NCI-H1092 treated with DMSO at 0.1 percent for 48 hours (cell line): ENCODE measurements at places on chromosomes 4 and X.
A peak's percentile ranks its signal among the peaks of the same experiment; 100 is the strongest.

DNA sequence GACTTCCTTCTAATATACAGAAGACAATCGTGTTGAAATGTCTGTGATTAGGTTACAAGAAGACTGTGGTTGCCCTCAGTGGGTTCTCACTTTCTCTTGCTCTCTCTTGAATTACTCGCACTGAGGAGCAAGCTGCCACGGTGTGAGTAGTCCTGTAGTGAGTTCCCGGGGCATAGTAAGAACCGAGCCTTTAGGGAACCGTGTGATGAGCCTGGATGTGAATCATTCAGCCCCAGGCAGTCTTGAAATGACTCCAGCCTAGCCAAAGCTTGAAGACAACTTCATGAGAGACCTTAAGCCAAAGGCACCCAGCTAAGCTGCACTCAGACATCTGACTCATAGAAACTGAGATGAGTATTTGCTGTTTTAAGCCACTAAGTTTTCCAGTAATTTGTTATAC, 292.7 kb downstream of the SPOCK3 start:
- no peak for DNase-seq

GRCh38 chr4:7402526-7402925, 32.2 kb downstream of the PSAPL1 start:
- DNase-seq = no peak

- DNase-seq = no peak
Observed at GRCh38 chrX:153886915-153887314, 942 bp upstream of the L1CAM start.

DNA sequence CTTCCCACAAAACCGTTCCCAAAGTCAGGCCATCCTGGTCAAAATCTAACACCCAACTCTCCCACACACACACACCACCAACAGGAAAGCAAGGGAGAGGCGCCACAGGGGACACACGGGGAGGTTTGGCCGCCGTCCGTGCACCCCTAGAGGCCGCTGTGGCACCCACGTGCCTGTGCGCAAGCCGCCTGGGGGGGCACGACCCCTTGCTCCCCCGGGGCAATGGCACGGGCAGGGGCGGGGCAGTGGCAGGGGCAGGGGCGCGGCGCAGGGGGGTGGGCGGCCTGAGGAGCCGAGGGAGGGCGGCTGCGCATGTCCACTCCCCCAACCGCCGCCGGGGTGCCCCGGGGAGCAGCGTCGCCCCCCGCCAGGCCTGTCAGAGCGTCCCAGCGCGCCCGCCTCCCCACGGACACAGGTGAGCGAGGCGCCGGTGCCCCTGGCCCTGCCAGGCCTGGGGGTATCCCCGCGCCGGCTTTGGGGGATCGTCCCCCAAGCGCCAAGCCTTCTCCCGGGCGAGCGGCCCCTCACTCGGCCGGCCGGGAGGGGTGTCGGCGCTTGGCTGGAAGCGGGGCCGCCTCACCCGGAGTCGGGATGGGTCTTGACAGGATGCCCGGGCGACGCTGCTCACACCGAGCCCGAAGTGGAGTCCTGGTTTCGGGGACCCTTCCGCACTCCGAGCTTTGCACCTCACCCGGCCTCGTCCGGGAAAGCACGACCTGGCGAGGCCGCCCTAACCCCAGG, at the start of gene ERAS:
Gene ERAS (plus strand): TSS at position 379 of the 741 bp plus-strand sequence. CDS start 2,611 bp downstream, outside the sequence.
- no peak for DNase-seq

- peak; percentile 63 for DNase-seq
Observed at GRCh38 chrX:15349046-15349445, 13.7 kb upstream of the PIGA start.

GRCh38 chr4:133555671-133556070, 406.6 kb downstream of the PCDH10 start:
- DNase-seq = no peak

GRCh38 chr4:1104647-1105046, 8.7 kb downstream of the RNF212 start:
- no peak for DNase-seq

DNA sequence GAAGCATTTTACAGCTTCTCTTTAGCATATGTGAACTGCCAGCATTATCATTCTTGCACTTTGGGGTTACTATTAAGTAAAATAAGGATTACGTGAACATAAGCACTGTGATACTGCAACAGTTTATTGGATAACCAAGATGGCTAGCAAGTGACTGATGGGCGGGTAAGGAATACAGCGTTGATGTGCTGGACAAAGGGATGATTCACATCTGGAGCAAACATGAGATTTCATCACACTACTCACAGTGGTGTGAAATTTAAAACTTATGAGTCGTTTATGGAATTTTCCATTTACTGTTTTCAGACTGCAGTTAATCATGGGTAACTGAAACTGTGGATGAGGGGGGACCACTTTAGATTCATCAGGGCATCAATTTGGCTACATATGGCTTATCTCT, 16.0 kb downstream of the NBDY start:
- DNase-seq = no peak

- DNase-seq = no peak
Observed at GRCh38 chrX:45351478-45351877, 150.8 kb upstream of the DIPK2B start.

DNA sequence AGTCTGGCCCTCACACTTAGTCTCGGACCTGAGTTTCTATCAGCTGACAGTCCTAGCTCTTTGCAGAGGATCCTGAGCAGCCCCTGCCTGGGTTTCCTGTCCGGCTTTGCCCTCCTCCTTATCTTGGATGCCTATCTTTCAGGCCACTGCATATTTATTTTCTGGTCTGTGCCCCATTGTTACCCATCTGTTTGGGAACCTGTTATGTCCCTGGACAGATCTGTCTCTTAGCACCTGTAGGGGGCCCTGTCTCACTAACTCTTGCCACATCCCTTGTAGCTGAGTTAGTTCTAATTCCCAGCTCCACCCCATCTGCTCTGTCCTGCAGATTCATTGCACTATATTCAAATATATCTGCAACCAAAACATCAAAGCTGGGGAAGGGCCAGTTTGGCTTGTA, 514.9 kb upstream of the LCORL start:
- DNase-seq = no peak

DNA sequence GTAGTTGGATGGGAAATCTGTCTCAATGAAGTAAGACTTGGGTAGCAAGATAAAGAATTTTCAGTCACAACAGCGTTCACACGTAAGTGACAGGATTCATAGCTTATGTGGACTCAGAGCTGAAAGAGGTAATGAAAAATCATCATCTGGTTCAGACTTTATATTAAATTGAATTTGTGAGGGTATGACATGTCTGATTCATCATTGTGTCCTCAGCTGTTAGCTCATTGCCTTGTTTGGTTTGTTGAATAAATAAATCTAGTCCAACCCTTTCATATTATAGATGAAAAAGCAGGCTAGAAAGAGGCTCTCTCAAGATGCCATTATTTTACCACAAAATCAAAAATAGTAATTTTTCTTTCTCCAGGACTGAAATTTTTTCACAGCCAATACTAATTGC, 2.7 kb upstream of the CYSLTR1 start:
- no peak for DNase-seq

- DNase-seq = peak; percentile 33
Observed at GRCh38 chr4:127732623-127733328, 2.6 kb downstream of the SLC25A31 start.

DNA sequence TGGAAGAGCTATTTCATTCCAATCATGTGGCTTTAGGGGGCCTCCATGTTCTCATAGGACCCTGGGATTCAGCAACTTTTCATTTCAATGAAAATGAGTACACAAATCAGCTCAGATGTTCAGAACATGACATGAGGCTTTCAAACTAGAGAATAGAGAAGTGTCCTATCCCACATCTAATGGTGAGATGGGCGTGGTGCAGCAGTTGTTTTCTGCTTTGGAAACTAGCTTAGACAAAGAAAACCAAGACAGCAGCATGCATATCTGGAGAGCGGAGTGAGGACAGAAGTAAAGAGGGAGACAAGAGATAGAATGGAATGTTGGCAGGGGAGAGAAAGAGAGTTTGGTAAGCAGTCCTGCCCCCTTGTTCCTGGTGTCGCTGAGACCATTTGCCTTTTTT, 1009.1 kb upstream of the IGFBP7 start:
- no peak for DNase-seq

DNA sequence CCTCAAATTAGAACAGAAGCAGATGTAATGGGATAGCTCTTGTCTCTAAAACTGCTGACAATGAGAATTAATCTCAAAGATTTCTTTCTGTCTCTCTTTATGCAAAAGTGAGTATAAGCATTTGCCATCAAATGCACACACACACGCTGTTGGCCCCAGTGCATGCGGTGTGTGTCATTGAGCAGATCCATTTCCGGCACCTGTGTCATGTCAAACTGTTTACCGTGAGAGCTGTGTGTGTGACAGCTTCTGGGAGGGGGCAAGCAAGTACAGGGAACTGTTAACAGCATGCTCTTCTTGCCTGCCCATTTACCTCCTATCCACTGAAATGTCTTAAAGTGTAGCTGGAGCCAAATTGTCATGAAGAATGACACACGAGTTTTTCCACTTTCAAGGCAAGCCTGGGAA, 297.9 kb upstream of the FAT4 start:
- no peak for DNase-seq

- no peak for DNase-seq
Observed at GRCh38 chr4:156578005-156578404, 393.6 kb downstream of the PDGFC start.

DNA sequence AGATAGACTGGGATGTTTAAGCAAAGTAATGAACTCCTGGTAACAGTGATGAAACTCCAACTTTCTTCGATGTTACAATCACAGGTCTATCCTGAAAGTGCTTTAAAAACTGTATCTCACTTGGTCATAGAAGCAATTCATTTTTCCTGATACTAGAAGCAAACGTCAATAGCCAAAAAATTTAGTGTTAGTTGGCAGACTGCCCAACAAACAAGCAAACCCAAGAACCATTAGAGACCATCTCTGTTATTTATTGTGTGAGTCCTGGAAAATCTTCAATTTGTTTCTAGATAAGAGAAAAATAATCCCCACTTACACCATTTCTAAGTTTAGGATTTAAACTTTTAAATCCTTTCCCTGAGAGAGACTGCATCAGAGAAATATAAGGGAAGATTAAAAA, 553.9 kb downstream of the INPP4B start:
- no peak for DNase-seq

DNA sequence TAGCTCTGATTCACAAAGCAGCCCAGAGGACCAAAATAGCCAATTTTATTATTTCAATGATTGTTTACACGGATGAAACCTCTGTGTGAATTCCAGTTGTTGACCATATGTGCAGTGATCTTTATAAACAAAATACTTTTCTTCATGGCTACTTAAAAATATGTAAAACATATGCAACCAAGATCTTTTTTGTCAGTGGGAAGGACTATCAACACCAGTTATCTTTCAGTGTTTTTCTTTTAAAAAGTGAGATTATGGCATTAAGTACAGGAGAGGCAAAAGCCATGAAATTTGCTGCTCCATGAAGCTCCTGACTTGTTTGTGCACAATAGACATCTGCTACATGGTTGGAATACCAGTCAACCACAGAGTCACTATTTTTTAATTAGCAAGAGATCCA, 184.4 kb downstream of the DKK2 start:
- no peak for DNase-seq

GRCh38 chr4:86302830-86303229, 57.0 kb downstream of the MAPK10 start:
- no peak for DNase-seq

GRCh38 chrX:55057675-55058249, 17.1 kb upstream of the PAGE2B start:
- DNase-seq = peak; percentile 69

DNA sequence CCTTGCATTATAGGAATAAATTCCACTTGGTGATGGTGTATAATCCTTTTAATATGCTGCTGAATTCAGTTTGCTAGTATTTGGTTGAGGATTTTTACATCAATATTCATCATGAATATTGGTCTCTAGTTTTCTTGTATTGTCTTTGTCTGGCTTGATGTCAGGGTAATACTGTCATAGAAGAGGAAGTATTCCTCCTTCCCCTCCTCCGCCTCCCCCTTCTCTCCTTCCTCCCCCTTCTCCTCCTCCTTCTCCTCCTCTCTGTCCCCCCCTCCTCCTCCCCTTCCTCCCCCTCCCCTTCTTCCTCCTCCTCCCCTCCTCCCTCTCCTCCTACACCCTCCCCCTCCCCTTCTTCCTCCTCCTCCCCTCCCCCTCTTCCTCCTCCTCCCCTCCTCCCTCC, 65.8 kb downstream of the RGS12 start:
- no peak for DNase-seq

- DNase-seq = no peak
Observed at GRCh38 chr4:25608644-25609043, 47.0 kb upstream of the SLC34A2 start.

- DNase-seq = no peak
Observed at GRCh38 chrX:150849996-150850720, 48.3 kb downstream of the CD99L2 start.

DNA sequence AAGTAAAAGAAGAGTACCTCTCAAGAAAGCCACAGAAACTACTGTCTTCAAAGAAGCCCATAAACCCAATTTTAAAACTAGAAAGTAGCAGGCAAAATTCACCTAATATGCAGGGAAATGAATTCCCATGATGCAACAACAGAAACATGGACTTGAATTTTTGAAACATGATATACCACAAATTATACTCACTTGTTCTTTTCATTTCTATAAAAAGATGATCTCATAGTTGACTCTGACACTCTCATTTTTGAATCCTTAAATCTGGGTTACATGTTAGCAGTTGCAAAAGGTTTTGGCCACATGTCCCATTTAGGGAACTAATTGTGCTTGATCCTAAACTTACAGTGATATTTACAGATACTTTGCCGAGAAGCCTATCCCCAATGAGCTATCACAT, 1130.8 kb downstream of the FAT4 start:
- no peak for DNase-seq

DNA sequence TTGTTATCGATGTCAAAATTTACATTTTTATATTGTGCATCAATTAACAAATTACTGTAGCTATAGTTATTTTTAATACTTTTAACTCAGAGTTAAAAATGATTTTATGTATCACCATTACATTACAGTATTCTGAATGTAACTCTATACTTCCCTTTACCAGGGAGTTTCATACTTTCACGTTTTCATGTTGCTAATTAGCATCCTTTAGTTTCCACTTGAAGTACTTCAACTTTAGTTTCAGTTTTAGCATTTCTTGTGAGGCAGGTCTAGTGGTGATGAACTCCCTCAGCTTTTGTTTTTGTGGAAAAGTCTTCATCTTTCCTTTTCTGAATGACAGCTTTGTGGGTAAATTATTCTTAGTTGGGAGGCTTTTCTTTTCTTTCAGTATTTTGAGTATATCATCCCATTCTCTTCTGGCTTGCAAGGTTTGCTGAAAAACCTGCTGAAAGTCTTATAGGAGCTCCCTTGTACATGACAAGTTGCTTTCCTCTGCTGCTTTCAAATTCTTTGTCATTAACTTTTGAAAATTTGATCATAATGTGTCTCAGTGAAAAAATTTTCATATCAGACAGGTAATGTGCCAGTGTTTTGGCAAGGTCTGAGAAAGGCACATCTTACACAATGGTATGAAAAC, 9.8 kb upstream of the CISD2 start:
- DNase-seq = no peak
